ENCODE measurements at places on chromosomes 3 and 15.

DNA sequence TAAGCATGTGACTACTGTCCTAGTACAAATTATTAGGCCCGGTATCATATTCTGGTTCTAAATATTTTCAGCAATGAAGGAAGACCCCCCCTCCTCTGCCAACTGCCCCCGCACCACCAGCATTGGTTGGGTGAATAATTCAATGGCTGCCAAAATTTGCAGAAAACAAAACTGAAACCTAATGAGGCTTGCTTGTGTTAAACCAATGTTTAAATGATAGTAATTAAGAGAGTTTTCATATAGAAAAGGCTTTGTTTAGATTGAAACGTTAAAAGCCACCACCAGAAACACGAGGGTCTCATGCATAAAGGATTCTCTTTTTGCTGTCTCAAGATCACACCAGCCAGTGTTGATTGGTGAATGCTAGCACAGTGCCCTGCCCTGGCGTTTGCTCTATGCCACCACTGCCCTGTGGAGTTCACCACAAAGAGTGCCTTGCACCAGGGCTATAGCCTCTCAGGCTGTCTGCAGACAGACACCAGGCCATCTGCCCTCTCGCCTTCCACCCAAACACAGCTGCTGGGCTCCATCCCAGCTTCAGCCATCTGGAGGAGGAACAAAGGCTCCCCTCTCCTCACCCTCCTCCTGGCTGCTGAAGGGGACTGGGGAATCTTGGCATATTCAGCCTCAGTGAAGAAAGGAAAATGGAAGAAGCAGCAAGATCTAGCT lies 200.3 kb upstream of the PFN2 start:
- DNase-seq = no peak

GRCh38 chr3:13142552-13143380 lies 69.5 kb upstream of the IQSEC1 start:
- DNase-seq = no peak

DNA sequence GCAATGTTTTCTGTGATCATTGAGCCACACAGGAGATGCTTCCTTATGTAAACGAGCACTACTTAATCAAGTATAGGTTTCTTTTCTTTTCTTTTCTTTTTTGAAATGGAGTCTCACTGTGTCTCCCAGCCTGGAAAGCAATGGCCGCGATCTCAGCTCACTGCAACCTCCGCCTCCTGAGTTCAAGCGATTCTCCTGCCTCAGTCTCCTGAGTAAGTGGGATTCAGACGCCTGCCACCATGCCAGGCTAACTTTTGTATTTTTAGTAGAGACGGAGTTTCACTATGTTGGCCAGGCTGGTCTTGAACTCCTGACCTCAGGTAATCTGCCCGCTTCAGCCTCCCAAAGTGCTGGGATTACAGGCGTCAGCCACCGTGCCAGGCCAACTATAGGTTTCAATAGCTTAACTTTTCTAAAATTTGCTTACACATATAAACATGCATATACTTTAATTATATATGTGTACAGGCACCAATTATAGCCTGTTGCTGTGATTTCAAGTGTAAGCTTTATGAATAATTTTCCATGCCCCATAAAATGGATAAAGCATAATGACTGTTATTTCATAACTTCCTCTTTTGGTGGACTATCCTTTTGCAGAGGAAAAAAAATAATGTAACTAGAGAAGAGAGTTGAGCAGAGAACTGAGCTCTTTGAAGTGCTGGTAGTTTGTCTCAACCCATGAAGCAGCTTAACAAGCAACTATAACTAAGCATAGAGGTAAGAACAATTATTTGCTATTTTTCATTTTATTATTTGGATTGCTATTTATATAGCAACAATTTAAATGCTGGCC lies 24.8 kb upstream of the MBNL1 start:
- no peak for DNase-seq

GRCh38 chr3:13461169-13462124 lies 18.7 kb upstream of the HDAC11 start:
- DNase-seq = no peak

DNA sequence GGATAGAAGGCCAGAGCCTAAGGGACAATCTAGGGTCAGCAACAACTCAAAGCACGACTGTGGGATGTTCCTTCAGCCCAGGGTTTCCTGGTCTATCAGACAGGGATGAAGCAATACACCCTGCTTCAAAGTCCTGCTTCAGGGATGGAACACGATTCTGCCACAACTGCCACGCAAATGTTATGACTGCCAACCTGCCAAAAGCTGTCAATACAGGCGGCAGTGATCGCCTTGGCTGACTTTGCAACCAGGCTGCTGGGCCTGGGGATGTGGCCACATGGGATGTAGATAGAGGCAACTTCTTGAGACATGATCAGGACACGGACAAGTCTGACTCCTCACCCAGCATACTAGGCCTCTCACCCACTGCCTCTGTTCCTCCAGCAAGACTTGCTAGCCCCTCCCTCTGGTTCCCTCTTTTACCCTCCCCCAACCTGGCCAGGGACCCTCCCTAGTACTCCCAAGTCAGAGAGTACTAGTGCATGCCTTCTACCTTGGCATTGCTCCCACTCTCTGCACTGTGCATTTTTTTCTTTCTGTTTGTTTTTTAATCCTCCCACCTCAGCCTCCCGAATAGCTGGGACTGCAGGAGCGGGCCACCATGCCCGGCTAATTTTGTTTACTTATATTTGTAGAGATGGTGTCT lies 7.6 kb downstream of the CCDC12 start:
- DNase-seq = no peak

GRCh38 chr3:141777957-141778813 lies 15.0 kb downstream of the GRK7 start:
- DNase-seq = no peak

- no peak for DNase-seq
Observed at GRCh38 chr3:195548006-195548405, 4.9 kb upstream of the PPP1R2 start.

DNA sequence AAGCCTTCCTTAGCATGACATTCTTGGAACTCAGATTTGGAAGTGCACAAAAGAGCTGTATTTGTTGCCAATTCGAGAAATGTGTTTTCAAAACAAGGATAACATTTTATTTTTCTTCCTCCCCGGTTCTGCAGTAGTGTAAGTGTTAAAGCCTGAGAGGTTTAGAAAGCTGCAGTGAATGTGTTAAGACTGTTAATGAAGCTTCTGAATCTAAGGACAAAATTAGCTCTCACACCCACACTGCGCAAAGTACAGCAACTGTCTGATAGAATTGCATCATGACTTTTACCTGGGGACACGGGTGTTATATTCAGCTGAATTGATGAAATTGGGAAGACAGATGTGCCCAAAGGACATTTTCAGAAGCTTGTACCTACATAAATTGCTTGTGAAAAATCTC lies 344.4 kb downstream of the CADM2 start:
- no peak for DNase-seq

- DNase-seq = no peak
Observed at GRCh38 chr15:64774629-64775493, 528 bp downstream of the RBPMS2 start.

- peak; percentile 61 for DNase-seq
Observed at GRCh38 chr3:149621218-149622005, 36.4 kb downstream of the WWTR1 start.

Measured in HFF-Myc (cell line).